ENCODE measurements at places on chromosomes 2 and 18. TPM values are rescaled to one million over a fixed set of nuclear protein-coding genes. Genes with fewer than 3 reads are reported as not detected.

DNA sequence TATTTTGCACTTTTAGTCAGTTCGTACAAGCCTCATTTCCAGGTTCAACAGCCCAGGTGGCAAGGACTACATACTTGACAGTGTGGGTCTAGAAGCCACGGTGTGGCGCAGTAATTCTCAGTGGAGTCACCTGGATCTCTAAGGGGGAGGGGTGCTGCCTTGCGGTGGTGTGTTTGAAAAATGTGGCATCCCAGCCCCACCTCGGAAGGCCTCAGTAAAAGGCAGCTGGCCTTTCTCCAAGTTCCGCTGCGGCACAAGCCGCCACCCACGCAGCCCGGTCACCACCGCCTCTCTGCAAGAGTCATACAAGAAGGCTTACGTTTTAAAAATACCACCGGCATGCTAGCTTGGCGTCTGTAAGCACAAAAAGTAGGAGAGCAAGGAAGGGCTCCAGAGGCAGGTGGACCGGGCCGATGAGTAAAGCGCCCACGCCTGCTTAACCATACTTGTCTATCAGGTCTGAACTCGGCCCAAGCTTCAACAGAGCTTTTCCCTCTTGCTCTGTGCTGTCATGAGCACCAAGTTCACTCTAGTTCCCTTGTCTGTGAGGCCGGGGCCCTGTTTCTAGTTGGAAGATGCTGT, 49.5 kb downstream of the SPRED2 start:
- DNase-seq: peak; percentile 85

The EPB41L3 gene
- total RNA-seq: 52.4 TPM

- DNase-seq: no peak
Measured at GRCh38 chr2:201144101-201145051, 28.4 kb downstream of the CFLAR start.

DNA sequence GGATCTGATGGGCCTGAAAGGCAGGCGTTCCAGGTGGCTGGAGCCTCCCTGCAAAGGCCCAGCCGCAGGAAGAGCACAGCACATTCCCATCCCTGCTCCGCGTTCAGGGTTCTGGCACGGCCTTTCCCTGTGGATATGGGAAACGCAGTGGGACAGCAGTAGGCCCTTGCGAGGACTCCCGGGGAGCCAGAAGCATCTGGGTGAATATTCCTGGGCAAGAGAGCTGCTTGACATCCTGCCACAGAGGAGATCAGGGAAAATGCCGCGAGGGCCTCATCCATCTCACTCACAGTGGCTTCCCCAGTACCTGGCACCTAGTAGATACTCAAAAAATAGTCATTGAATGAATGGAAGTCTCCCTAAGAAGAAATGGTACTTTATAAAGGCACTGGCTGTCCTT, 3.1 kb upstream of the ADCY3 start:
- peak; percentile 48 for DNase-seq

The SLC8A1 gene
- total RNA-seq: 299 TPM

The RAB6D gene
- total RNA-seq: not detected

DNA sequence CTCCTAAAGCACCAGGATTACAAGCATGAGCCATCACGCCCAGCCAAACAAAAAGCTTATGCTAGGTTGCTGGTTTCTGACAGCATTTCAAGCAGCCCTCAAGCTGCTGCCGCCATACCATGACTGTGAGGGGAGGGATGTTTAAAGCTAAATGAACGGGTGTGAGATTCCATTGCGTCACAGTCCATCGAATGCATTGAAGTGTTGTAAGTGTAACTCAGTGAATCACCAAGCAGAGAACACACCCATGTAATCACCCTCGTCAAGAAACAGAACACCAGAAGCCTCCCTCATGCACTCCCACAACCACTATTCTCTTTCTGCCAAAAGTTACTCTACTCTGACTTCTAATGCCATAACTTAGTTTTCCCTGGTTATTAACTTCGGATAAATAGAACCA, 32.8 kb upstream of the MC5R start:
- no peak for DNase-seq

The ZSWIM2 gene
- total RNA-seq: not detected

GRCh38 chr2:37832590-37833197, 92.4 kb upstream of the RMDN2 start:
- DNase-seq: peak; percentile 94

- DNase-seq: no peak
Measured at GRCh38 chr2:147639891-147640290, 204.9 kb upstream of the ACVR2A start.

DNA sequence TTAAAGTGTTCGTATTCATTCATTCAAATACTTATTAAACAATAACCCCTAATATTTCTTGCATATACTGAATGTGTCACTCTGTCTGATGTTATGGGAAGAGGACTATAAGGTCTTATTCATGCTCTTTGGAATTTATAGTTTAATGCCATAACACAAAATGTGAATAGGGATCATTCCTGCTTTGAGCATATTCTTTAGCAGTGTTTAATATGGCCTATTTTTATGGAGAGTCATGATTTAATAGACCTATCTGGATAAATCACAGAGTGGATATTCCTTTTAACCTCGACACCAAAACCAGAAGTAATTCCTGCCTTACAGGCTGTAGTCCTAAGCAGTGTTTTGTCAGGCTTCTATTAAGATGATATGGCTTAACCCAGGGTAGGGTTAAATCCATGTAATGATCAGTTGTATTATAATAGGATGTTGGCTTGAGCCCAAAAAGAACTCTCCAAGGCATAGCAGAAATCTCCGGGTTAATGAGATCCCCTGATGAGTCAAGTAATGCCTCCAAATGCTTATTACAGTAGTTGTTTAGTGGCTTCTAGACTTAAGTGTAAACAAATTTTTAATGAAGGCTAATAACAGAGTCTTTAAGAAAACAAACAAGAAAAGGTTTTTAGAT, 54.3 kb downstream of the GULP1 start:
- DNase-seq: no peak

- peak; percentile 81 for DNase-seq
Measured at GRCh38 chr2:130336877-130337734, 5.6 kb upstream of the IMP4 start.

- DNase-seq: no peak
Measured at GRCh38 chr2:47232738-47233415, 77.8 kb upstream of the STPG4 start.

- no peak for DNase-seq
Measured at GRCh38 chr2:161415034-161415986, 787 bp upstream of the TBR1 start.

DNA sequence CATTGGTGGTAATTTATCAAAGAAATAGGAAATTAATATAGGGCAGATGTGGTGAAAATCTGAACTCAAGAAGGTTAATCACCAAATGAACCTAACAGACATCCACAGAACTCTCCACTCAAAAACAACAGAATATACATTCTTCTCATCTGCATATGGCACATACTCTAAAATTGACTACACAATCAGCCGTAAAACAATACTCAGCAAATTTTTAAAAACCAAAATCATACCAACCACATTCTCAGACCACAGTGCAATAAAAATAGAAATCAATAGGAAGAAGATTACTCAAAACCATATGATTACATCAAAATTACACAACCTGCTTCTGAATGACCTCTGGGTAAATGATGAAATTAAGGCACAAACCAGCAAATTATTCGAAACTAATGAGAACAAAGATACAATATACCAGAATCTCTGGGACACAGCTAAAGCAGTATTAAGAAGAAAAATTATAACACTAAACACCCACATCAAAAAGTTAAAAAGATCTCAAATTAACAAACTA, 31.0 kb downstream of the RBM43 start:
- DNase-seq: no peak

The PLGLB1 gene
- total RNA-seq: 8.4 TPM

DNA sequence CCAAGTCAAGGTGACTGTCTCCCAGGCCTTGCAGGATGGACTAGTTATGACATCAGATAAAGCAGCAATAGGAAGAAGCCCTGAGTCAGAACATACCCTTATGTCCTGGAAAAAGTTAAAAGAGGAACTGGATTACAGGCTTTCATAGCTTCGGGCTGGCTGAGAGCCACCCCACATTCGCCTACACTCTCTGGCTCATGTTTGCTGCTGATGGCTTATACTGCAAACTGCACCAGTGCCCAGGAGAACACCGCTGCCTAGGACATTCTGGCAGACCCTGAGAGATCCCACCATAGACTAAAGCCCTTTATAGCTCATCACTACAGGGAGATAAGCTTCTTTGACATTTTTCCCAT, 20.3 kb downstream of the SLC8A1 start:
- DNase-seq: peak; percentile 80

- no peak for DNase-seq
Measured at GRCh38 chr2:157677941-157678340, 49.3 kb upstream of the ACVR1C start.

The NOSTRIN gene
- 12.5 TPM for total RNA-seq

GRCh38 chr2:222456479-222457077, 32.2 kb downstream of the SGPP2 start:
- no peak for DNase-seq

- DNase-seq: no peak
Measured at GRCh38 chr2:30915486-30915885, 108.2 kb upstream of the CAPN13 start.

The WDR35 gene
- total RNA-seq: 15.5 TPM
